ENCODE measurements at places on chromosomes 5 and 9. TPM values are rescaled to one million over a fixed set of nuclear protein-coding genes. Genes with fewer than 3 reads are reported as not detected.

The TAF1L gene
- polyA plus RNA-seq = 0.03 TPM

GRCh38 chr5:175864296-175864695 is 7.1 kb upstream of the CPLX2 start:
- H3K27me3 ChIP-seq = no peaks in the 10 kb centered on the region
- no peak overlapping the region for H3K27ac ChIP-seq
- no peak for DNase-seq
- no peak overlapping the region for H3K4me3 ChIP-seq

- no peaks in the 10 kb centered on the region for H3K4me1 ChIP-seq
- H3K4me3 ChIP-seq = no peak overlapping the region
- no peak overlapping the region for H3K27ac ChIP-seq
- H3K27me3 ChIP-seq = peaks cover 2% of the 10 kb centered on the region
- no peak for DNase-seq
These were observed 298.6 kb downstream of the DIRAS2 start for GRCh38 chr9:90343991-90344390.

The PCDHGA7 gene
- 0.69 TPM for polyA plus RNA-seq
